ENCODE measurements at places on chromosomes 6 and 20.

DNA sequence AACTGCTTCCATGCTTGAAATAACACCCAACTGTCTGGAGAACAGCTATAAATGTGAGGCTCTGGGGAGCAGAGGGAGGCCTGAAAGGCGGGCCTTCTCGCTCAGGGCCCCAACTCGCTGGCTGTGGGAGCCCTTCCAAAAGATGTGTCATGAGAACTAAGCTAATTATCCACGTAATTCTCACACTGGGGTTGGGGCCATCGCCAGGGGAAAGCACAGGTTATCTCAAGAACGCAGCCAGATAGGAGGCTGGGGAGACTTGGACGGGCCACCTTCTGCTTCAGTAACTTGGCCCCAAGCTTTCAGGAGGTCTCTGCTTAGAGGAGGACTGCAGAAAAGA lies 1.6 kb downstream of the PXDC1 start:
- no peak for DNase-seq

DNA sequence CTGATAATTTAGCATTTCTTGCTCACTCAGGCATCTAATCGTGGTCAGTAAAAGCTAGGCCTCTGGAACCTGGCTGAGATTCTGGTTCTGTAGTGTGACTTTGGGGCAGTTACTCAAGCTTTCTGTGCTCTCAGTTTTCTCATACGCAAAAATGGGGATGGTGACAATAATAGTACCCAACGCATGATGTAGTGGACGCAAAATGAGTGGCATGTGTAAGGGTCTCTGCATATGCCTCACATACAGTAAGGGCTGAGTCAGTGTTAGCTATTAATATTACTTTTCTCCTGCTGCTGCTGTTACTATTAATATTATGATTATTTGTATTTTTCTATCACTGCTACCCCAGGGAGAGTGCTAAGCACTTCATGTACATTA lies 686 bp downstream of the GINS1 start:
- DNase-seq: no peak

GRCh38 chr20:2149507-2149906 lies 47.9 kb downstream of the STK35 start:
- DNase-seq: no peak

- DNase-seq: no peak
Measured at GRCh38 chr6:108228416-108228815, 32.4 kb downstream of the SNX3 start.

DNA sequence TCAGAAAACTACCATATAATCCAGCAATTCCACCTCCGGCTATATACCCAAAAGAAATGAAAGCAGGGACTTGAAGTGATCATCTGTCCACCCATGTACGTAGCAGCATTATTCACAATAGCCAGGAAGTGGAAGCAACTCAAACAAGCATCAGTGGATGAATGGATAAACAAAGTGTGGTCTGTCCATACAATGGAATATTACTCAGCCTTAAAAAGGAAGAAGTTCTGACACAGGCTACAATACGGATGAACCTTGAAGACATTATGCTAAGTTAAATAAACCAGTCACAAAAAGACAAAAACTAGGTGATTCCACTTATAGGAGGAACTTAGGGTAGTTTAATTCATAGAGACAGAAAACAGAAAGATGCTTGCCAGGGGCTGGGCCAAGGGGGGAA lies 76.5 kb downstream of the ATP9A start:
- DNase-seq: no peak

DNA sequence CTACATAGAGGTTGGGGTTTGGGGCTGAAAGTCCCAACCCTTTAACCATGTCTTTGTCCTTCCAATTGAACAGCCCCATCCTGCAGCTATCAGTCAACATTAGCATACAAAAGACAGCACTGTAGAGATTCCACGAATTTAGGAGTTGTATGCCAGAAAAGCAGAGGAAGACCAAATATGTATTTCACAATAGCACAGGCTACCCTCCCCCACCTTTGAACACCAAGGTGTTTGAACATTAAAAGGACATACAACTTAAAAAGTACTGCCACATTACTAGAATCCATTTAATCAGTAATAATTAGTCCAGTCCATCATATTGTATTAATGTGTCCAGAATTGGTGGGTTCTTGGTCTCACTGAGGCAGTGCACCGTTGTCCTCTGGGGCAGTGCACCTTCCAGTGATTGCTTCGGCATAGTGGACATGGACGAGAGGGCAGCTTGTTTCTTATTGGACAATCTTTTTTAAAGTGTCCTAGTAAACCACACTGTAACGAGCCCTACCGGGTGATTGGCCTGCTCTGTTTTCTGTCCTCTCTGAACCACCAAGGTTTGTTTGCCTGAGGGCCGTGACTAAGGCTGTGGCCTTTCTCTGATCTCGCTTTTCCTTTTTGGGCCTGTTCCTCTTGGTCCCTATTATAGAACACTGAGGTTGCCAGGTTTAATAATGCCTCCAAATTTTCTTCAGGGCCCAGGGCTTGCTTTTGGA lies 36.4 kb downstream of the GSTA4 start:
- no peak for DNase-seq

DNA sequence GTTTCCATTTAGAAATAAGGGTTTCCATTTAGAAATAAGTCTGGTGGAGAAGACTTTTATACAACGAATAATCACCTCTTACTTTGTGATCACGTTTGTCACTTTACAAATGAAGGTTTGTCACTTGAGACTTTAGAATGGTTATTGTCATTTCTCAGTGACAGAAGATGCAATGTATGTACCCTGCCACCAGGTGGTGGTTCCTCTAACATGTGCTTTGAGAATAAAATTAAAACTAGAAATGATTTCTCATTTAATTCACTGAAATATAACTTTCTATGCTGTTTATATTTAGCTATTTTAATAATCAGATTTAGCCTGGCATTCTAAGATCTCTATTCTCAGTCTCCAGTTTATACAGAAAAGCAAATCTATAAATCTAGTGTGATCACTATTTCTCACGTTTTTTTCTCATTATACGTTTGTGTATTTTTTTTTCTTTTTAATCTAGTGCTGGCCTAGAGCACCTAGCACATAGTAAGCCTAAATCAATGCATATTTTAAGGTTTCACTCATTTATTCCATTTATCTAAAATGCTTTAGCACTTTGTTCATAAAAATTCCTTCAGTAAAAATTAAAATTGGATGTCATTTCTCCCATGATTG lies 57.4 kb upstream of the TFAP2D start:
- no peak for DNase-seq

DNA sequence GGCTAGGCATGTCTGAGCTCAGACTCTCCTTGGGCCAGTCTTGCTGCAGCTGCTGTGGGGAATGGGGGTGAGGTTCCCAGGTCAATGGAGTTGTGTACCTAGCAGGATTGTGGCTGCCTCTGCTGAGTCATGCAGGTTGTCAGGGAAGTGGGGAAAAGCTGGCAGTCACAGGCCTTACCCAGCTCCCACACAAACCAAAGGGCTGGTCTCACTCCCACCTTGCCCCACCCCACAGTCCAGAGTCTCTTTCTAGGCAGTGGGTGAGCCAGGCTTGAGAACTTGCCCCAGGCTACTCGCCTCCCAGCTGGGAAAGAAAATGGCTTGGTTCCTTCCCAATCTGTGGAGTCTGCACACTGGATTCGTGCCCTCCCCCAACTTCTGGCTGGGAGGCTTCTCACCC lies 65.7 kb downstream of the SCP2D1 start:
- no peak for DNase-seq

- DNase-seq: no peak
Measured at GRCh38 chr6:146526192-146526591, 17.4 kb upstream of the RAB32 start.

- no peak for DNase-seq
Measured at GRCh38 chr6:156791320-156791850, 14.2 kb downstream of the ARID1B start.

DNA sequence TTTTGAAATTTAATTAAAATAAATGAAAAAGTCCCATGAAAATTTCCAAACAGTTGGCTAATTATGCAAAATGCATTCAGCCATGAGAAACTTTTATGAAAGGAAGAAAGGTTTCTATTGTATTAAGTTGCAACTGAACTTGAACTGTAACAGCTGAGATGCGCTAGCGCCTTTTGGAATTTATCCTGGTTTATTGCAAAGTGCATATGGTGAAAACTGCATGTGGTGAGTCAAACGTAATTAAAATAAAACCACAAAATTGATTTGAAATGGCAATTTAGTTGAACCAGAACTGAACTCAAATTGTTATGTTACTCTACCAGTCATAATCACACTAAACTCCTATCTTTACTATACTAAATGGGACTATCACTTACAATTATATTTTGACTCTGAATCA lies 46.4 kb upstream of the COL21A1 start:
- DNase-seq: no peak

GRCh38 chr20:1830240-1830639 lies 65.0 kb upstream of the SIRPA start:
- peak; percentile 42 for DNase-seq

DNA sequence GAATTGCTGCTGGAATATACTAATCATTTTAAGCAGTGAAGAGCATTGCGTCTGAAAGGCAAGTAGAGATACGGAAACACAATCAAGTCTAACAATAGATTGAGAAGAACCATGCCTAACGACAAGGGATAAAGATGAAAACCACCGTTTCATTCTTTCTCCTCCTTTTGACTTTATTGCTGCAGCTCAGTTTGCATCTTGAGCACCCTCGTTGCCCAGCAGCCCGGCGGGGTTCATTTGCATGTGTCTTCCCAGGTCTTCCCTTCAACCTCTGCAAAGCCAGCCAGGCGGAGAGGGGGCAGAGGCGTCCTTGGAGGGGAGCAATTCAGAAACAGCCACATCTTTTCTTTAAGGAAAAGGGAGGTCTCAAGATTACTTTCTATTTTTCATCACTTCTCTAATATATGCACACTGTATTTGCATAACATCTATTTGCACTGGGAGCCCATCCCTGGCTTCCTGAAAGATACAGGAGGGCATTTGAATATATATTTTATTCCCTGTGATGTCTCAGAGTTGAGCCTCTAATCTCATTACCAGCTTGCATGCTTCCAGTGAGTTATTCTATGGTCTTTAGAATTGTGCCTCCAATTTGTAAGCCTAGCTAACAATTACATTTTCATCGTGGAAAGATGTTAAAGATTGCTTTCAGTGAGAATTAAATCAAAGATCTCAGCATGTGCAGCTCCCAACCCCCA lies 18.7 kb upstream of the PXDC1 start:
- no peak for DNase-seq

GRCh38 chr20:662277-663192 lies 9.5 kb upstream of the SRXN1 start:
- DNase-seq: no peak

DNA sequence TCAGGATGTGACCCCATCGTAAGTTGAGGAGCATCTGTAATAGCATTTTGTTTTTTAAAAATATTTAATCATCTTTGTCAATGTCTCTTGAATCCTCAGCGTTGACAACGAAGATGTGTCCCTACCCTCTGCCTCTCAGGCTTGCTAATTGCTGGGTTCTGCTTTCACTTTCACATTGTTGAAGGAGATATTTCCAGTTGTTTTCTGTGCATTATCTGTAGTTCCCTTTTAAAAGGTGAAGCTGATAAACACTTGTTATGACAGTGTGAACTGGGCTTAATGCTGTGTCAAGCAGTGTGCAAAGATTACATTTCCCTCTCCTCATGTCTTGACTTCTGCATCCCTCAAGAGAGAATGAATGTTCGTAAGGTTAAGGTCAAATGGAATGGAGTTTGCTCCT lies 54.9 kb downstream of the CSE1L start:
- no peak for DNase-seq

- no peak for DNase-seq
Measured at GRCh38 chr20:15612198-15612597, 961.0 kb downstream of the KIF16B start.

GRCh38 chr6:42452171-42453030 lies 675 bp upstream of the TRERF1 start:
- DNase-seq: peak; percentile 54

DNA sequence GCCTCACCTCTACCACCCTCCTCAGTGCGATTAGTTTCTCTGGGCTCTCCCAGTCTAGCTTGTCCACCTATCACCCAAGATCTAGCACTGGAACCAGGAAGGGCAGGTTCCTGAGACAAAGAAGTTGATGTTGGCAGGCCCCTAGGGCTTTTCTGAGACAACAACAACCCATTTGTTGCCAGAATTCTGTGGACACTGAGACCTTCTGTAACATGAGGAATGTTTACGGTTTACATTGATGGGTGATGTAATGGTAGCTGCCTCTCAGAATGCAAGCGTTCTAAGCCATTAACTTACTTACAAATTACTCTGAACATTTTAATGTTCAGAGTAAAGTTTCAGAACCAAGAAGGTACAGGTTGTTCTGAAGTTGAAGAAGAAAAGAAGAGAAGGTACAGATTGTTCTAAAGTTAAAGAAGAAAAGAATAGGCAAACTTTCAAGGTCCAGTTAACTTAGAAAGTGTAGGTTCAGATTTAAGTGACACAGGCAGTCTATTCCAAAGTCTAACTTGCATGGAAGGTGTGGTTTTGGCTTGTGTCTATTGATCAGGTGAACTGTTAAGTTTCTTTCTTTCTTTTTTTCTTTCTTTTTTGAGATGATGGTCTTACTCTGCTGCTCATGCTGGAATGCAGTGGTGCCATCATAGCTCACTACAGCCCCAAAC lies 3.7 kb upstream of the MED23 start:
- DNase-seq: no peak

DNA sequence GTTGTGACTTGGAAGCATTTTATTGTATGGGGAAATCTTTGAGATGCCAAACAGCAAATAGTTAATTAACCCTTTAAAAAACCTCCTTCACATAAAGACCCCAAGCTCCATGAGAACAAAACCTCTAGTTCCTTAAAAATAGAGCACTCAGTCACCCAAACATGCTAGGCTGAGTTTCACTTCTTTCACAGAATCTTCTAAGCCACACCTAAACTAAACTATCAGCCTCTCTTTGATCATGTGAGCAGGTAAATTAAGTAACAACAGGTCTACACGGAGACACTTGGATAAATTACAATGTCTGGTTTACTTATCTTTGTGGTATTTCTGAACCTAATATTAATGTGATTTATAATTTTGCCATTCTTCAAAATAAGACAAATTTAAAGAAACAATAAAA lies 205.2 kb upstream of the MARCKS start:
- no peak for DNase-seq

DNA sequence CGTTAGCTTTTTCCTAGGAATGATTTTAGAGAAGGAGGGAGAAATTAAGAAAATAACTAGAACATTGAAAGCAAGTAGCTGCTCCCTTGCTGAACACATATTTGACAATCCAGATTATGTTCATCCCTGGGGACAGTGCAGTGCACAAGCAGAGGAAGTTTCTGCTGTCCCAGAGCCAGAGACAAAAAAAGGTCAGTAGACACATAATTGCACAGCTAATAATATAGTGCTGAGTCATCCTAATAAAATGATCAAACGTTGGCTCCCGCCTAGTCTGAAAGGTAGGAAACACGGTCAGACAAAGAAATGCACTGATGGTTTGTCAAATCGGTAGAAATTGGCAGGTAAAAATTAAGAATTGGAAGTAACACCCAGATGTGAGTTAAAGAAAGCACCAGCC lies 21.7 kb upstream of the SSTR4 start:
- no peak for DNase-seq

- no peak for DNase-seq
Measured at GRCh38 chr6:51541847-51542246, 545.6 kb downstream of the PKHD1 start.

DNA sequence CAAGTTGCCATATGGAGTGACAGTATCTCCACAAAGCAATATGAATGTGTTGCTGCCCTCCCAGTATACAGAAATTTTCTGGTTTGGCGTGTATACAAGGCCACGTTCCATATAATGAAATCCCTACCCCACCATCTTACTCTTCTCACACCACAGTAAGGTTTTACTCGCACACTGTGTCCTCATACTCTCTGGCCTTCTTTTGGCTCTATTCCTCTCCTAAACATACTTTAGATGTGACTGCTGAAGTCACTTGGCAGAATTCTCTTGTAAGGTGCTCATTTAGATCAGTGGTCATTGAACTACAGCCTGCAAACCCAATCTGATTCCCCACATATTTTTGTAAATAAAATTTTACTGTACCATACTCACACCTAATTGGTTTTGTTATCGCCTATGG lies 123.2 kb downstream of the RFPL4B start:
- no peak for DNase-seq
